ENCODE measurements at places on chromosomes 6 and 20. TPM values are rescaled to one million over a fixed set of nuclear protein-coding genes. Genes with fewer than 3 reads are reported as not detected.

RAB44 gene
- not detected for total RNA-seq

CCN2 gene
- 89.3 TPM for total RNA-seq

FOXC1 gene
- 3.6 TPM for total RNA-seq

IMPG1 gene
- not detected for total RNA-seq

TRIM40 gene
- not detected for total RNA-seq

RFX6 gene
- total RNA-seq, result 1.7 TPM

MTCH1 gene
- total RNA-seq, result 193 TPM

BMP6 gene
- total RNA-seq, result 15.8 TPM

LRRC1 gene
- total RNA-seq, result 50.4 TPM

PXT1 gene
- not detected for total RNA-seq

ZC2HC1B gene
- not detected for total RNA-seq

ANKRD66 gene
- 20.5 TPM for total RNA-seq

FAM209A gene
- total RNA-seq, result not detected

ACTL10 gene
- 1.1 TPM for total RNA-seq

NINL gene
- total RNA-seq, result 34.8 TPM

DZANK1 gene
- 4.3 TPM for total RNA-seq

TUBB2B gene
- not detected for total RNA-seq

SOX18 gene
- 0.58 TPM for total RNA-seq

SIRPG gene
- not detected for total RNA-seq
